ENCODE measurements at places on chromosomes 3 and 15. TPM values are rescaled to one million over a fixed set of nuclear protein-coding genes. Genes with fewer than 3 reads are reported as not detected.

Gene CACNA2D3
- total RNA-seq: 0.46 TPM

DNA sequence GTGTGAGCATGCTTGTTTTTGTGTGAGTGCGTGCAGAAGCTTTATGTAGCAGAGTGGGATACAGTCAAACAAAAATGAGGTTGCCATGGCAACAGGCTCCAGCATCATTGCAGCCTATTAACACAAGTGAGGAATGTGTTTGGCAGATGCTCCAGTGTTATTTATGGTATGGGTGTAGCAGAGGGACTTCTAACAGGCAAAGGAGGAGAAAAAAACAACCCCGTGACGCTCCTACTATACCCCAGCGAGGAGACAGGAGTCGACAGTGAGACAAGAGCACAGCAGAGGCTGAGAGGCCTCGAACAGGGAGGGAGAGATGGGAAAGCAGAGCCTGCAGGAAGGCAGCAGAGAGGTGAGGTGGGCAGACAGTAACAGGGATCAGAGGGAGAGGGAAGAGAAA, 4.9 kb downstream of the ADCY5 start:
- no peak overlapping the region for H3K4me3 ChIP-seq
- H3K27me3 ChIP-seq: peaks cover 11% of the 10 kb centered on the region
- DNase-seq: no peak
- H3K36me3 ChIP-seq: peaks cover 4% of the 10 kb centered on the region
- H3K27ac ChIP-seq: no peak overlapping the region

- no peak for DNase-seq
- H3K4me3 ChIP-seq: no peak overlapping the region
- H3K4me1 ChIP-seq: no peaks in the 10 kb centered on the region
- no peaks in the 10 kb centered on the region for H3K27me3 ChIP-seq
Measured at GRCh38 chr3:69976021-69976420, 23.5 kb upstream of the SAMMSON start.

GRCh38 chr3:61572879-61573278, 11.5 kb downstream of the PTPRG start:
- peaks cover 10% of the 10 kb centered on the region for H3K4me1 ChIP-seq
- no peak overlapping the region for H3K27ac ChIP-seq
- no peak for DNase-seq
- H3K4me3 ChIP-seq: no peak overlapping the region

DNA sequence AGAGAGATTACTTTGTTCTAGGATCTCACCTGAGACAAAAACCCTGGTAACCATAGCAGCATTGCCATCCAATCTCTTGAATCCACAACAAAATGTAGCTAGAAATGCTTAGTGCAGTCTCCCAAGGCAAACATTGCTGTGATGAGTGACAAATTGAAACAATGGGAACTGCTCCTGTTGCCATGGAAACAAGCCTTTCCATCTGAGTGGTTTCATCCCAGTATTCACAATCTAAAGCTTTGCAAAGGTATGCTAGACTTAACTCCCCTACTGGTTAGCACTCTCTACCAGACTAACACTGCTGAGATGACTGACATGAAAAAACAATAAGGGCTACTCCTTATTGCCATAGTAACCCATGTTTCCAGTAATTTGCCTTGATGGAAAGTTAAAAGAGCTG, 172.6 kb upstream of the CNTN3 start:
- peak overlapping the region; percentile 44 for H3K27ac ChIP-seq
- H3K4me3 ChIP-seq: no peak overlapping the region
- no peaks in the 10 kb centered on the region for H3K36me3 ChIP-seq
- no peaks in the 10 kb centered on the region for H3K27me3 ChIP-seq

DNA sequence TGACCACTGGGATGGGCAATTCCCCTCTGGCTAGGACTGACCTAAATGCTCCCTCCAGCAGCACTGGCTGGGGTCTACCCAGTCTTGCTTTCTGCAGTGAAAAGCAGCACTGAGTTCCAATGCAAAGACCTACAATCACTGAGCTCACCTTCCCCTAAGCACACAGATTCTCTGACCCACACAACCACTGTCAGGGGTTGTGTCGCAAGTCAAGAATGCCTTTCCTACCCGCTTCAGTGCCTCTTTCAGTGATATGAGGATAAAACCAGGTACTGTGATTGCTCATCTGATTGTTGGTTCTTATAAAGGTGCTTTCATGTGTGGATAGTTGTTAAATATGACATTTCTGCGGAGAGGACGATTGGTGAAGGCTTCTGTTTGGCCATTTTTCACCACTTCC, 345.6 kb downstream of the GAP43 start:
- no peaks in the 10 kb centered on the region for H3K4me1 ChIP-seq
- peaks cover 1% of the 10 kb centered on the region for H3K27me3 ChIP-seq
- no peak for DNase-seq
- H3K36me3 ChIP-seq: no peaks in the 10 kb centered on the region

GRCh38 chr3:151765685-151766084, 32.0 kb downstream of the AADACL2 start:
- no peaks in the 10 kb centered on the region for H3K27me3 ChIP-seq
- H3K4me3 ChIP-seq: no peak overlapping the region
- H3K36me3 ChIP-seq: no peaks in the 10 kb centered on the region
- H3K4me1 ChIP-seq: peaks cover 4% of the 10 kb centered on the region
- H3K27ac ChIP-seq: no peak overlapping the region
- DNase-seq: no peak

DNA sequence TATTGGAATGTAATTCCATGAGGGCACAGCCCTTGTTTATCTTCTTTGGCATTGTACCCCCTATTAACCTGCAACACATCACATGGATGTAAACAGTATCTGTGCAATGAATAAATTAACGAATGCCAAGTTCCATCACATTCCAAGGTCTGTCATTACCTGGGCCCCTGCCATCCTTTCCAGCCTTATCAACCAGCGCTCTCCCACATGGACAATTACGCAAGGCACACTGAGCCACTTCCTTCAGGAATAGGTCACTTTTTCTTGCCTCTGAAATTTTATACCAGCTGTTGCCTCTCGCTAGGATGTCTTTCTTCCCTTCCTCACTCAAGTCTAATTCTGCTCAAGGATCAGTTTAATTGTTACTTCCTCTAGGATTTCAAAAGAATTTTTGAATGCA, 1051.8 kb upstream of the CFAP20DC start:
- no peaks in the 10 kb centered on the region for H3K27me3 ChIP-seq
- H3K27ac ChIP-seq: no peak overlapping the region
- no peaks in the 10 kb centered on the region for H3K36me3 ChIP-seq
- peaks cover 15% of the 10 kb centered on the region for H3K4me1 ChIP-seq

DNA sequence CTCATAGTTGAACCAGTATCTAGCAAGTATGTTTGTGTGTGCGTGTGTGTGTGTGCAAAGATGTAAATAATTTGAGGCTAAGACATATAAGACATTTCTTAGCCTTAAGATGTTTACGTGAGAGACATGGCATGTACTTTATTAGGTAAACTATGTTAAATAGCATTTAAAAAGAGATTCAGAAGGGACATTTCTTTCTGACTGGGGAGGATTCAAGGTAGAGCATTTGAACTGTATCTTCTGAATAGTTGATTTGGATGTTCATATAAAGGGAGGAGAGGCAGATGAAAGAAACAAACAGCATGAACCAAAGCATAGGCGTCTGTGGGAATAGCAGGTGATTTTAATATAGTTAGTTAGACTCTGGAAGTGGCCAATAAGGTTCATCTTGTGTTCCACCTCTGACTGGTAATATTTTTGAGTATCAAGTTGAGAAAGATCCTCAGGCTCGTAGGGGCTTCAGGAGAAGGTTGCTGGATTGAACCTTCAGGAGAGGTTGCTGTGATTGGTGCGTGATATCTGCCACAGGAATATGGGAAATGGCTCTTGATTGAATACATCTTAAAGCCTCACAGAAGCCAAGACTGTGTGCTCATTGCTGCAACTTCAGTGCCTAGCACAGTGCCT, 12.6 kb downstream of the NFKBIZ start:
- no peak overlapping the region for H3K4me3 ChIP-seq
- peaks cover 35% of the 10 kb centered on the region for H3K36me3 ChIP-seq
- DNase-seq: no peak
- H3K4me1 ChIP-seq: no peaks in the 10 kb centered on the region
- no peak overlapping the region for H3K27ac ChIP-seq

GRCh38 chr3:155648013-155648591, 96.8 kb downstream of the PLCH1 start:
- no peaks in the 10 kb centered on the region for H3K27me3 ChIP-seq
- peak overlapping the region; percentile 84 for H3K27ac ChIP-seq
- H3K4me3 ChIP-seq: no peak overlapping the region

- H3K27me3 ChIP-seq: no peaks in the 10 kb centered on the region
- DNase-seq: no peak
- H3K27ac ChIP-seq: no peak overlapping the region
- no peaks in the 10 kb centered on the region for H3K4me1 ChIP-seq
- H3K36me3 ChIP-seq: no peaks in the 10 kb centered on the region
Measured at GRCh38 chr3:30951826-30952225, 57.4 kb upstream of the GADL1 start.

- no peak overlapping the region for H3K27ac ChIP-seq
- peaks cover 4% of the 10 kb centered on the region for H3K4me1 ChIP-seq
- no peaks in the 10 kb centered on the region for H3K27me3 ChIP-seq
- H3K36me3 ChIP-seq: no peaks in the 10 kb centered on the region
- DNase-seq: no peak
Measured at GRCh38 chr3:61201071-61201470, 50.2 kb downstream of the FHIT start.

GRCh38 chr15:83746231-83746630, 92.3 kb downstream of the ADAMTSL3 start:
- H3K27me3 ChIP-seq: no peaks in the 10 kb centered on the region
- H3K4me1 ChIP-seq: peaks cover 10% of the 10 kb centered on the region
- DNase-seq: no peak
- H3K4me3 ChIP-seq: no peak overlapping the region
- H3K36me3 ChIP-seq: no peaks in the 10 kb centered on the region

DNA sequence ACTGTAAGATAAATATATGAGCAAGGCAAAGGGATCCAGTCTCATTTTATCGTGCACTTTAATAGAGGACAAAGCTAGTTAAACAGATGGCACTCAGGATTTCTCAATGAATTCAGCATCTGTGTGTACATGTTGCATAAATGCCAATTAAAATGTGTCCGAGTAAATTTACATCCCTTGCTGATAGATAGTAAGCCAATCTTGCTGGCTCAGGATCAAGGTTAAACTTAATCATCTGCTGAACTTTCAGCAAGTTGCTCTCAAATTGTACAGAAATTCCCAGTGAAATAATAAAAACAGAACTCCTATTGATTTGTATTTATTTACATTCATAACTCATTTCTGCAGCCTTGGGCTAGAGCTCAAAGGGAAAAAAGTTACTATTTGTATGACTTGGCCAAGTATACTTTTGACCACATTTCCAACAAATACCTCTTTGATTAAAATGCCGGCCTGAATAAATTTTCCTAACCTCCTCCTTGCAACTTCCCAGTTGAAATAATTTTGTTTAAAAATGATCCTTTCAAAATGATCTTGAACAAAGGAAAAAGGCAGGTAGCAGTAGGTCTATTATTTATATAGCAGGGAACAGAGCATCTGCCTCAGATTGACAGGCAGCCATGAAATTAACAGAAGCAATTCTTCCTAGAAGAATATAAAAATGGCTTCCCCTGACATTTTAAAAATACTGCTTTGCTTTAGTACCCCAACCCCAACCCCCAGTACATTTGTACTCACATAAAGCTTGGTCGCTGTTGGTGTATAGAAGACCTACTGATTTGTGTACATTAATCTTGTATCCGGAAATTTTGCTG, 1001.9 kb downstream of the ROBO1 start:
- peaks cover 18% of the 10 kb centered on the region for H3K4me1 ChIP-seq
- peaks cover 5% of the 10 kb centered on the region for H3K27me3 ChIP-seq
- no peak overlapping the region for H3K27ac ChIP-seq
- DNase-seq: no peak

DNA sequence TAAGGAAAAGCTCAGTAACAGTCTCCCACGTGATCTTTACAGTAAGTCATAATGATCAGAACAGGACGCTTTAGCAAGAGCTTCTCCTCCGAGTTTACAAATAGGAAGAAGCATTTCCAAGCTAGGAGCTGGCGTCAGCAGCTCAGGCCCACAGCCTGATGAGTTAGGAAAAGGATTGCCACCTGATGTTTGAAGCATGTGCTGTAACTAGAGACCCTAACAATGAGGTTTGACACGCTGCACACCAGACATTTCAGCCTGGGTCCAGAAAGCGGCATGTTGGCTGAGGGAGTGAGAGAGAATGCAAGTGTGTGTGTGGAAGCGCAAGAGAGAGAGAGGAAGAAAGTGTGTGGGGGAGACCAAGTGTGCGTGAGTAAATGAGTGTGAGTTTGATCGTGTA, 47.3 kb downstream of the TLE3 start:
- peaks cover 5% of the 10 kb centered on the region for H3K4me1 ChIP-seq
- peaks cover 49% of the 10 kb centered on the region for H3K36me3 ChIP-seq
- peaks cover 7% of the 10 kb centered on the region for H3K27me3 ChIP-seq
- H3K4me3 ChIP-seq: peak overlapping the region; percentile 53

DNA sequence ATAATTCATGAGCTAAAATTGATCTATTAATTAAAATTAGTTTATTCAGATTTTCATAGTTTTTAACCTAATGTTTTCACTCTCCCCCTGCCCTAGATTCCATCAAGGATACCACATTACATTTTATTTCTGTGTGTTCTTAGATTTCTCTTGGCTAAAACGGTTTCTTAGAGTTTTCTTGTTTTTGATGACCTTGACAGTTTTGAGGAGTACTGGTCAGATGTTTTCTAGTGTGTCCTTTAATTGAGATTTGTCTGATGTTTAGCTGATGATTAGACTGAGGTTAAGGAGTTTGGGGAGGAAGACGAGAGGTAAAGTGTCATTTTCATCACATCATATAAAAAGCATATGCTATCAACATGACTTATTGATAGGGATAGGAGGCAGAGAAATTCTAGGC, 475.9 kb downstream of the SQOR start:
- no peaks in the 10 kb centered on the region for H3K4me1 ChIP-seq
- peaks cover 1% of the 10 kb centered on the region for H3K27me3 ChIP-seq
- no peak for DNase-seq
- H3K27ac ChIP-seq: no peak overlapping the region

Gene CCR5
- not detected for total RNA-seq

Gene SSUH2
- 0.21 TPM for total RNA-seq

DNA sequence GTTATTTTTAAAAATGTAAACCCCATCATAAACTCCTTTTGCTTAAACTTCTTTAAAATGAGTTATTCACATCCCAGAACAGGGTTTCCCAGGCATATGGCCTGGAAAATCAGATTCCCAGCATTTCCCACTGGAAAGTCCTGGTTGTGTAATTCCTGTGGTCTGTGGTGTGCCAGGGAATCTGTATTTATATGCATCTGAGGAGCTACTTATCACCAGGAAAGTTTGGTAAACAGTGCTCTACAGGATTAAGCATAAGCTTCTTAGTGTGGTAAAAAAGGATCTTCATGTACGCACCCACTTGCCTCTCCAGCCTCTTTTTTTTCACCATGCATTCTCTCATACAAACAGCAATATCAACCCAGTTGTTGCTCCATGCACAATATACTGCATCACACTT, 28.2 kb downstream of the MEIS2 start:
- H3K4me3 ChIP-seq: no peak overlapping the region
- no peaks in the 10 kb centered on the region for H3K27me3 ChIP-seq
- no peaks in the 10 kb centered on the region for H3K36me3 ChIP-seq
- no peak overlapping the region for H3K27ac ChIP-seq

Gene SLC6A1
- 7.5 TPM for total RNA-seq

Gene CCR9
- total RNA-seq: not detected

GRCh38 chr3:34957677-34958076, 681.6 kb upstream of the ARPP21 start:
- no peaks in the 10 kb centered on the region for H3K4me1 ChIP-seq
- no peak for DNase-seq
- no peaks in the 10 kb centered on the region for H3K36me3 ChIP-seq
- no peak overlapping the region for H3K27ac ChIP-seq
- H3K4me3 ChIP-seq: no peak overlapping the region

Gene INSYN1
- total RNA-seq: 4.8 TPM

All from endothelial cell (in vitro differentiated cells).